ENCODE measurements at places on chromosomes 3 and 15.

GRCh38 chr3:12934431-12934830 lies 93.1 kb upstream of the RPL32 start:
- no peak for DNase-seq

GRCh38 chr3:166829896-166830295 lies 550.2 kb downstream of the ZBBX start:
- DNase-seq: no peak

DNA sequence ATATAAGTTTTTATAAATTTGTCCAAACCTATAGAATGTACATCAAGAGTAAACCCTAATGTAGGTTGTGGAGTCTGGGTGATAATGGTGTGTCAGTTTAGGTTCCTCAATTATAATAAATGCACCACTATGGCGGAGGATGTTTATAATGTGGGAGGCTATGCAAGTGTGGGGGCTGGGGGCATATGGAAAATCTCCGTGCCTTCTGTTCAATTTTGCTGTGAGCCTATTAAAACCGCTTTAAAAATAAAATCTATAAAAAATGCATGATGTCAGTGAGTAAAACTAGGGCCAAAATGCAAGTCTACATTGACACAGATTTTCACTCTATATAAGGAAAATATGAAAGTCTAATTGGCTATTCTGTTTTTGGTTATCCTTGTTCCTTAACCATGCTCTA lies 774.9 kb upstream of the ALCAM start:
- no peak for DNase-seq

- DNase-seq: no peak
These were observed 253.7 kb downstream of the GAP43 start for GRCh38 chr3:115876876-115877614.

DNA sequence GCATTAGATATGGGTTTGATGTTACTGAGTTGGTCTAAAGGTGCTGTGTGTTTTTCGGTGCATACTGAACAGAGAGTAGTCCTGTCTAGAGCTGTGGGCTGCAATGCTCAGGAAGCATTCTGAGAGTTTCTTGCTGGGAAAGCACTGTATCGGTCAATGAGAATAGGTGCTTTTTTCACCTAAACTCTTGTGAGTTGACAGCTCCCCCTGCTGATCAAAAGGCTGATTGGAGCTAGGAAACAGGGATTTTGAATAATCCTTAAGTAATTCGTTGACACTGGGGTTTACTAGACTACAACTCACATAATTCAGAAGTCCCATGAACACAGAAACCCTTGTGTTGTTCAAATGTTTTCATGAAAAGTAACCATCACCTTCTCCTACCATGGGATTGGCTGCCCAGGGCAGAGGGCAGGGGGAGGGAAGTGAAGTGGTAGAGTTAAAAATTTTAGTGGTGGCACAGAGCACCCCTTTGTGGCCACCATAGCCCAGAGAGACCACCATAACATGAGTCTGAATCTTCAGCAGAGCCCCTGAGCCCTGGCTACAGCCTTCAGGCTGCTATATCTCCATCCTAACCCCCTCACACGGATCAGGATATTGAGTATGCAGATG lies 13.0 kb upstream of the MANF start:
- DNase-seq: peak; percentile 24

DNA sequence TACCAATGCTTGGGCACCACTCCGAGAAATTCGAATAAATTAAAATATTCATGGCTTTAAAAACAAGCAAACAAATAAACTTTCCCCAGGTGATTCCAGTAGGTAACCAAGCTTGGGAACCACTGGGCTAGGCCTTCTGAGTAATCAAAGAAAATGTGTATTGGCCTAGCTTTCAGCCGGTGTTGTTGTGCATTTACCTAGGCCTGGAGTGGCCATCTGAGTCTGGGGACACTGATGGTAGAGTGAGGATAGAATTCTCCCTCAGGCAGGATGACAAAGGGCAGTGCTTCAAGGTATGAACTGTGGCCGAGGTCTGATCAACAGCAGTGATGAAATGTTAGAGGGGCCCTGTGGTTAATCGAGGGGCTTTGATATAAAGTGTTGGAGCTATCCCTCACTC lies 440.5 kb downstream of the EPHB1 start:
- DNase-seq: no peak

DNA sequence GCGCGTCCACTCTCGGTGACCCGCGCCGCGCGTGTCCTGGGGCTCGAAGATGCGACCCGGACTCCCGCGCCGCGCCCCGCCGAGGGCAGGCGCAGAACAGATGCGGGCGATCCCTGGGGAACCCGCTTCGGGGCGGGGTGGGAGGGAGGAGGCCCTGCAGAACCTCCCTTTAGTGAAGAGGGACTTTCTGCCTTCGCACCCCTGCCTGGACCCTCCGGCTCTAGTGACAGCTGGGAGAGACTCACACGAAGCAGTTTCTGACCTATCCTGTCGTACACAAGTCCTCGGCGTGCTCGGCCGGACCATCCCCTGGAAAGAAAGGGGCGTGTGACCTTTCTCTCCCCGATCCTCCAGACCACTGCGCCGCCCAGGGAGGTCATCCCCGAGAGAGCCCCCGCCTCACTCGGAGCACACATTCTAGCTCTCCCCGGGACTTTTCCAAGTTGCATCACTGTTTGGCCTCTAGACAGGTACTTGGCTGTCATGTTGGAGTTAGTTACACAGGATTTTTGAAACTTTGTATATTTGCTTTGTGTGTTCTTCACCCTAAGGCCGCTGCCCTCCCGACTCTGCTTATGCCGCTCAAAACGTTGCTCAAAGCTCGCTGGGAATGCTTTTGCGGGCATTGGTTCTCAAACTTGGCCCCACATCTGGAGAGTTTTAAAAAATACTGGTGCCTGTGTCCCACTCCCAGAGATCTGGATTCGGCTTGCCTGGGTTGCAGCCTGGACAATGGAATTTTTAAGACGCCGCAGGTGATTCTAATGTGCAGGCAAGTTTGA lies 582 bp downstream of the CGNL1 start:
- no peak for DNase-seq

DNA sequence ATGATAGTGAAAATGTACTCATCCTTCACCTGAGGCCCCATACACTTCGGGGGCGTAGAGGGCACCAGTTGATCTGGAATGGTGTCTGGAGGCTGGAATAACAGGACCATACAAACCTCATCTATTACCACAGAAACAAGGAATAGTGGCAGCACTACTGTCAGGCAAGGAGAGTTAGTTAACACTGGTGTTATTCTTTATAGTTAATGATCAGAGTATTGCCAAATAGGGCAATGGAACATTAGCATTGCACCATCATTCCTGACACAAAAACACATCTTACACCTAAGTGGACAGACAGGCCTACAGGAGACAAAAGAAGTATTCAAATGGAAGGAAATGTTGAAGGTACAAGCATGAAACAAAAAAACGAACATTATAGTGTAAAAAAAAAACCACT lies 137.0 kb upstream of the UBP1 start:
- DNase-seq: no peak

DNA sequence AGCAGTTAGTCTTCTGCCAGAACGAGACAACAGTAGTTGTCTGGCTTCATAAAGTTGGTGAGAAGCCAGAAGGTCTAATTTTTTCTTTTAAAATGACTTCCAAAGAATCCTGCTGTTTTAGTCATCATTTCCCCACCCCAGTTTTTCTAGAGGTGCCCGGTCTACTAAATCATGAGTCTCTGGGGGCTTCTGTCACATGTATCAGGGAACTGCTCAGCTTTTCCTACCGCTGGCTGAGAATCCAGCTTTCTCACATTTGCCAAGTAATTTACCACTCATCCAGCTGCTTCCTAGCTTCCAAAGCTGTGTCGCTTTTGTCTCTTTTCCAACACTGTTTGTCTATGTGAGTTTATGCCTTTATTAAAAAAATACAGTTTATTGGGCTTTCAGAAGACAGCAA lies 183.3 kb downstream of the NSUN3 start:
- DNase-seq: no peak

DNA sequence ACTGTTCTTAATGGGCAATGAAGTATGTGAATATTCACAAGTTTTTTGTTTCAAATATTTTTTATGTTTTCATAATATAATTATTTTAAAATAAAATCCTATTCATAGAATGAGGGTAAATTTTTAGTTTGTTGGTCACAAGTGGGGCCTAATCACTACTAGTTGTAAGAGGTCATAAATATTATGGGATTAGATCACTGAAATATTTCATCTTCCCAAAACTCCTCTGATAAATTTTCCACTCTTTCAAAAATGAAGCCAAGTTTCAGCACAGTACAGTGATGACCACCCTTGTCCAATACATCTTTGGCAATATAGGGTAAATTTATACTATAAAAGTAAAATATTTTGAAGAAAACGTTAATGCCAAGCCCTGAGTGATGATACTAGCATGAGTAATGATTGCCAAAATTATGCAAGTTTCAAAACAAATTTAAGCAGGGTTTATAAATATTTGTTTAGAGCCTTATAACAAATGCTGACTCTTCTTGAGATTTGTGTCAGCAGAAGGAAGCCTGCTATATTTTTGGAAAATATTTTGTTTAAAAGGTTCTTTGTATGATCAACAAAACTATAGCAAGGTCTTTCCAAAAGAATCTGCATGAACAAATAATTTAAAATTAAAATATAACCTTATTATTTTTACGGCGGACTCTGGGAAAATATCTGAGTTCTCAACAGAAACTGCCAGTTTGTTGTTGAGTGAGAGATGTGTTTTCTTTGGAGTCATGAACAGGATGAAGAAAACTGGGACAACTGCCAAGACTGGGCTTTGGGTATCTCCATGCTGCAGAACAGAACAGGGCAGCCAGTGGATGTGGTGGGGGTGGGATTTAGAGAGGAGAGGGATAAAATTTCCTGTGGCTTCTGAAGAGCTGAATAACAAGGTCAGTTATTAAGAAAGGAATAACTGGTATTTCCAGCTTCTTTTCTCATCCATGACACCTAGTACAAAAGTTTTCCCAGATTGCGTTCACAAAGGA lies 17.9 kb upstream of the TM4SF1 start:
- no peak for DNase-seq

DNA sequence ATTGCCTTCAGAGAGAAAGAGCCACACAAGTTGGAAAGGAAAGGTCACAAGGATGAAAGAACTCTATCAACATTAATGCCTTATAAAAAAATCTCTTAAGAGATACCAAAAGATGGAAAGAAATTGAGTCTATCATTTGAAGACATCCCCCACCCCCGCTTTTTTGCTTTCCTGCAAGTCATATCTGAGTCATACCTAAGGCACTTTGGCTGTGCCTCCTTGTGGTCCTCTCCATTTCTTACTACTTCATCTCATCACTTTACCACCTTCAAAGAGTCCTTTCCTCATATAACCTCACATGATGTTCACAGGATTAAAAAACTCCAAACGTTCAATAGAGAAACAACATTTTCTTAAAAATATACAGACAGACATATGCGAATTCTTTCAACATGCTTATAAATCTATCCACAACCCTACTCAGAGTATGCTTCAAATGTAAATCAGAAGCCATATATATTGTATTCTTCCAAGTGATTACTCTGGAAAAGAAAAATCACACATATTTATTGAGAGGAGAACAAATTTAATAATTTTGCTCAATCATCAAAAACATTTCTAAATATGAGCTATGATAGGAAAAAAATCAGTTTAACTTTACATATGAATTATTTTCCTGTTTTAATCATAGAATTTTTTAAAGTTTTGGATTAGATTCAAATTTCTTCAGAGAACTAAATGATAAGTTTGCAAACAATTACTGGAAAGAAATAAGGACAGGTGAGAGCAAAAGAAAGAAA lies 1003.9 kb upstream of the CFAP20DC start:
- no peak for DNase-seq

DNA sequence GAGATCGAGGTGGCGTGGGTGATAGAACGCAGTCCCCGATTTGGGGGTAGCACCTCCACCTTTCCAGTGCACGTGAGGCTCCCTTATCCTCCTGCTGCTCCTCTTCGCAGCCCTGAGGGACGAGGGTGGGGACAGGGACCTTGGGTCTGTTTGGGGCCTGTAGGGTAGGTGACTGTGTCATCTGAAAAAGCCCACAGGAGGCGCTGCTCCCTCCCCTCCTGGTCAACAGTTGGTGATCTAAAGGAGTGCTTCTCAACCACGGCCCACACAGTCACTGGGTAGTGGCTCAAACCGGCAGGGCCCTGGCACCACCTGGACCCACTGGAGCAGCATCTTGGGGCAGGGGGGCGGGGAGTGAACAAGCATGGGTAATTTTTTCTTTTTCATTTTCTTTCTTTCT lies 7.1 kb downstream of the LRRK1 start:
- no peak for DNase-seq

- no peak for DNase-seq
These were observed 106.5 kb downstream of the P3H2 start for GRCh38 chr3:190013943-190014924.

DNA sequence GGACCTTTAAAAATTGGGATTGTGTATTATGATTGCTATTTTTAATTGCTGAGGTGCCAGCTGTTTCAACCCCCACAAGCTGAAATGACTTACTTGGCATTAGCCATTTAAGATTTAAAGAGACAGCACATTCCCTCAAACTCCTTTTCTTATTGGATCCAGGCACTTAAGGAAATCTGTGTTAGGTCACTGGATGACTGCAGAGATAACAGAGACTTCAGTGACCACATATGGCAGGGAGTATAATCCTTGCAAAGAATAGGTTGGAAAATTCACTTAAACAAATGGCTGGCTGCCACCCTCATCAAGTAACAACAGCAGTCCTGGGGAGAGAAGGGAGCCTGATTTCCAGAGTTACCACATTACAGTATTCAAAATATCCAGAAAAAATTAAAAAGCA lies 66.6 kb downstream of the SLMAP start:
- DNase-seq: no peak

- no peak for DNase-seq
These were observed 854.2 kb downstream of the SI start for GRCh38 chr3:164224126-164224525.

DNA sequence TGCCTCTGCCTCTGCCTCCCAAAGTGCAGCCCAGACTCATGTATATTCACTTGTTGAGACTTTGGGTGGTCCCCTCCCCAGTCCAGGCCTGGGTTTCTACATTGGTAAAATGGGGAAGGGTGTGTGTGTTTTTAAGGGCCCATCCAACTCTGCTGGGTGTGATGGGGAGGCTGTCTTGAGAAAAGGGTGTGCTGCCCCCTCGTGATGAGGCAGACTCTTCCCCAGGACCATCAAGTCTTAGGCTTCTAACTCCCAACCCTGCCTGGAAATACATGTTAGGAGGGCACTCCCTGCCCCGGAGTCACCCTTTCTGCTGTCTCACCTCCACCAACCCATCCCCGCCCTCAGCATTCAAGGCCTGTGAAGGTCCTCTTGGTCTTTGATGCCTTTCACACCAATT lies 4.4 kb upstream of the PTPN23 start:
- DNase-seq: no peak

GRCh38 chr3:79886204-79886603 lies 118.4 kb upstream of the ROBO1 start:
- no peak for DNase-seq
